Naive thymus-derived CD4-positive, alpha-beta T cell (primary cell): ENCODE measurements at places on chromosomes 12 and 14. TPM values are rescaled to one million over a fixed set of nuclear protein-coding genes. Genes with fewer than 3 reads are reported as not detected.

GRCh38 chr14:74572726-74573301, 39.2 kb downstream of the LTBP2 start:
- no peak for DNase-seq

GRCh38 chr12:42757624-42758119, 168.1 kb upstream of the PRICKLE1 start:
- no peak for DNase-seq

DNA sequence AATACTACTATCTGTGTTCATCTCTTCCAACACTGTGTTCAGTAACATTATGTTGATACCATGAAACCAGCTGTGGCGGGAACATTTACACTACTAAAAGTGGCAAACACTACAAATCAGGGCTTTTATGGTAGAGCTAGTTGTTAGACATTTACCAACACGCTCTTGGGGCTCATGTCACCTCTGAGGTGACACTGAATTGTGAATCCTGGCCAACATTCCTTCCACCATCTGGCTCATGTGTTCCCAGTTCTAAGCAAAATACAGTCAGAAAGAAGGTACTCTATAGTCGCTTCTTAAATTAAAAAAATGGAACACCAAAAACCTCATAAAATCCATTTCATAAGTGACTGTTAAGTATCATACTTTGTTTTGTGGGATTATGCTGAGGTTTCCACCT, 436.6 kb downstream of the FUT8 start:
- no peak for DNase-seq

DNA sequence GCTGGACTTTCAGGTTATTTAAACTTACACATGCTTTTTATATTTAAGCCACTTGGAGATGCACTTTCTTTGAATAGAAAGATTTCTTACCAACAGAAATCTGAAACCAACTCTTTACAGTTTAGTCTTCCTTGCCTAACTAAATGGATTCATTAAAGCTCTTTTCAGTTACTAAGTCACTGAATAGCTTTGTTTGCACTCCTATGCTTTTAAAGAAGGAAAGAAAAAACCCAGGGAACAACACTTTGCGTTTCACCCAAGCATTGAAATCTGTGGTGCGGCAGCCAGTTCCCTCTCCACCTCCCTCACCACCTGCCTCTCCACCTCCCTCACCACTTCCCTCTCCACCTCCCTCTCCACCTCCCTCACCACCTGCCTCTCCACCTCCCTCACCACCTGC, 70.3 kb downstream of the RIMBP2 start:
- DNase-seq, result no peak

Gene KRT6B
- polyA plus RNA-seq, result not detected
